ENCODE measurements at places on chromosomes 13 and 19. TPM values are rescaled to one million over a fixed set of nuclear protein-coding genes. Genes with fewer than 3 reads are reported as not detected.

GRCh38 chr19:3671680-3672574 lies 28.3 kb downstream of the PIP5K1C start:
- H3K36me3 ChIP-seq = no peaks in the 10 kb centered on the region
- H3K4me3 ChIP-seq = peak overlapping the region; percentile 49
- DNase-seq = peak; percentile 66
- no peak overlapping the region for H3K27ac ChIP-seq

- peaks cover 28% of the 10 kb centered on the region for H3K36me3 ChIP-seq
- no peak overlapping the region for H3K27ac ChIP-seq
- H3K4me3 ChIP-seq = no peak overlapping the region
- DNase-seq = no peak
- no peaks in the 10 kb centered on the region for H3K4me1 ChIP-seq
Measured at GRCh38 chr13:112840472-112841302, 128.3 kb upstream of the MCF2L start.

- peaks cover 5% of the 10 kb centered on the region for H3K27me3 ChIP-seq
- H3K4me3 ChIP-seq = peak overlapping the region; percentile 37
- peaks cover 52% of the 10 kb centered on the region for H3K4me1 ChIP-seq
Measured at GRCh38 chr19:6060600-6061375, 49.5 kb downstream of the RFX2 start.

- peaks cover 64% of the 10 kb centered on the region for H3K4me1 ChIP-seq
- H3K27me3 ChIP-seq = no peaks in the 10 kb centered on the region
Measured at GRCh38 chr19:18297308-18297707, 15.9 kb upstream of the JUND start.

- no peak overlapping the region for H3K27ac ChIP-seq
- H3K27me3 ChIP-seq = peaks cover 4% of the 10 kb centered on the region
- H3K36me3 ChIP-seq = no peaks in the 10 kb centered on the region
- H3K4me1 ChIP-seq = no peaks in the 10 kb centered on the region
- no peak overlapping the region for H3K4me3 ChIP-seq
Measured at GRCh38 chr19:53818756-53819155, 5.4 kb downstream of the NLRP12 start.

- no peaks in the 10 kb centered on the region for H3K27me3 ChIP-seq
- H3K4me3 ChIP-seq = no peak overlapping the region
- H3K36me3 ChIP-seq = no peaks in the 10 kb centered on the region
Measured at GRCh38 chr13:100298691-100299090, 209.8 kb downstream of the PCCA start.

GRCh38 chr13:51397262-51397941 lies 55.4 kb downstream of the INTS6 start:
- H3K4me1 ChIP-seq = peaks cover 46% of the 10 kb centered on the region
- H3K36me3 ChIP-seq = peaks cover 27% of the 10 kb centered on the region
- DNase-seq = no peak
- H3K4me3 ChIP-seq = no peak overlapping the region

GRCh38 chr13:26759907-26760831 lies at the start of gene GPR12:
GPR12 (minus strand) TSS chr13:26760786; CDS start chr13:26759827, 959 bp downstream.
- no peak for DNase-seq
- peaks cover 9% of the 10 kb centered on the region for H3K4me1 ChIP-seq
- peak within 1 kb of the TSS; percentile 46 for H3K4me3 ChIP-seq
- H3K27me3 ChIP-seq = peaks cover 53% of the 10 kb centered on the region
- H3K27ac ChIP-seq = no peak within 1 kb of the TSS

DNA sequence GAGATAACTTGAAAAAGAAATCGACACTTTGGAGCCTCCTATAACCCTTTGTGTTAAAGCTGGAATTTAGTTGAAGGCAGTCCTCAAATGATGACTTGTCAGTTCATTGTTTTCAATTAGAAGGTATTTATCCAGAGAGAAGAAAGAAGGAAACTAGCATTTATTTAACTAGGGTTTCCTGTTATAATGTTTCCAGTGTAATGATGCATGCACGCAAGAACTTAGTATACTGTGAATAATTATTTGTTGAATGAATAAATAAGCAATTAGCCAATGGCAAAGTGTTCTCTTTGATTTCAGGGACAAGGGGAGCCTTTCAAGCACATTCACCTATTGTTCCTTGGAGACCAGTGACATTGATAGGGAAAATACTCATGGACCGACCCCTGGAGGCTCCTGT lies 307.4 kb downstream of the KLF5 start:
- H3K27me3 ChIP-seq = no peaks in the 10 kb centered on the region
- no peaks in the 10 kb centered on the region for H3K36me3 ChIP-seq
- H3K27ac ChIP-seq = no peak overlapping the region
- no peaks in the 10 kb centered on the region for H3K4me1 ChIP-seq

DNA sequence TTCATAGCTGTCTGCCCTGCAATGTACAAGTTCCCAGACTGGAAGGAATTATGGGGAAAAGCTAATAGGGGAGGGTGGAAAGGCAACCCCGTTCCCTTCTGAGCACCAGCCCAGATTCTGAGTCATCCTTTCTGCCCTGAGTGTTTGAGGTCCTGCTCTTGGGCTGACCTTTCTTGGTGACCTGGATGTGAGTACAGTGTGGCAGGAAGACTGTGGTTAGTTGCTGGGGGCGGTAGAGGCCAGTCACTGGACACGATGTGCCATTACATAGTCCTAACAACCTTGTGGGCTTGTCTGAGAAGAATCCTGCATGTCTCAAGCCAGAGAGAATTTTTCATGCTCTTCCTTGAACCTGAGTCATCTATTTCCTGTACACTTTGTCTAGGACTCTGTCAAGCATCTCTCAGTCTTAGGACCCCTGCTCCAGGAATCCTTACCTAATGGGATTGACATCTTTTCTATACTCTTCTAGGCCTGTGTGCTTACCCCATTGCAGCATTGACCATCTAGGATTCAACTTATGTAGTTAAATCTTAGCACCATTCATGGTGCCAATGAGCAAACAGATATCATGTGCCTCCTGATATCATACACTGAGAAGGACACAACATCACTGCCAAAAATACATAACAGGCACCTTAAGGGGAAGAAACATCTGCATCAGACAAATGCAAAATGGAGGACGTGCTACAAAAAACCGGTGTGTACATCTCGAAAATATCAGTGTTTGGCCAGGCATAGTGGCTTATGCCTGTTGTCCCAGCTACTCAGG lies 8.1 kb upstream of the ANGPTL4 start:
- H3K27ac ChIP-seq = no peak overlapping the region
- no peak for DNase-seq
- peaks cover 6% of the 10 kb centered on the region for H3K4me1 ChIP-seq
- H3K27me3 ChIP-seq = peaks cover 9% of the 10 kb centered on the region

Gene SOX1
- not detected for total RNA-seq

DNA sequence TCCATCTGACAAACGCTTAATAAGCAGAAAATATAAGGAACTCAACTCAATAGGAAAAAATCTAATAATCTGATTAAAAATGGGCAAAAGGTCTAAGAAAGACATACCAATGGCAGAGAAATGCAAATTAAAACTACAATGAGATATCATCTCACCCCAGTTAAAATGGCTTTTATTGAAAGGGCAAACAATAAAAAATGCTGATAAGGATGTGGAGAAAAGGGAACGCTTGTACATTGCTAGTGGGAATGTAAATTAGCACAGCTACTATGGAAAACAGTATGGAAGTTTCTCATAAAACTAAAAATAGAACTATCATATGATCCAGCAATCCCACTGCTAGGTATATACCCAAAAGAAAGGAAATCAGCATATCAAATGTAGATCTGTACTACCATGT lies 508.8 kb upstream of the GPC6 start:
- no peak for DNase-seq
- H3K27me3 ChIP-seq = no peaks in the 10 kb centered on the region
- no peak overlapping the region for H3K4me3 ChIP-seq
- H3K4me1 ChIP-seq = no peaks in the 10 kb centered on the region
- H3K36me3 ChIP-seq = no peaks in the 10 kb centered on the region

DNA sequence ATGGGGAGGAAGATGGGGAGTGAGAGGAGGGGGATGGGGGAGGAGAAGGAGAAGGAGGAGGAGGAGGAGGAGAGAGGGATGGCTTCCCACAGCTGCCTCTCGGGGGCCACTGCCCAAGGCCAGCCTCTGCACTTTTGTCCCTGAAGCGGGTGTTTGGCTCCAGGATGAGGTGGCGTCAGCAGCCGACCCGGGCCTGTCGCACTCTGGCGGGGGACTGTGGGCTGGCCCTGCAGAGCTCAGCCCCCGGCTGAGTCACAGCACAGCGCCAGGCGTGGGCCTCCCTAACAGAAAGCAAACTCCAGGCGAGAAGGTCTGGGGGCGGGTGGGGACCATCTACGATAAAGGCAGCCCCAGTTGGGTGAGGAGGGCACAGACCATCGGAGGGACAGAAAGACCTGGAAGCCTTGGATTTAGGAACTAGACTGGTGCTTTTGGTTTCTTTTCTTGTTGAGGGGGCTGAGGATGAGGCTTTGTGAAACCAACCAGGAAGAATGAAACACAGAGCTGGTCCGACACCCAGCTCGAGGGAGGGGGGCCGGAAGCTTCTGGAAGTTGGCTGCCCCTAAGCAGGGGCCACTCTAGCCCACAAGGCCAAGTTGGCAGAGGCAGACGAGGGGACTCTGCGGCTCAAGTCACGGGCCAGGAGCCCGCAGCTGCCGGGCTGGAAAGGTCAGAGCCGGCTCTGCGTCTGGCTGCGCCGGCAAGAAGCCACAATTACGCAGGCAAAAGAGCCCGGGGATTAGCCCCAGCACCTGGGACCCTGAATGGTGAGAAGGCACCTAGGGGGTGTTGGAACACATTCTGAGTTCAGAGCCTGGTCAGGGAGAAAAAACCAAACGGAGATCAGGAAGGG lies 18.2 kb downstream of the LSM4 start:
- no peaks in the 10 kb centered on the region for H3K27me3 ChIP-seq
- peaks cover 50% of the 10 kb centered on the region for H3K4me1 ChIP-seq
- peak; percentile 93 for DNase-seq
- peak overlapping the region; percentile 97 for H3K27ac ChIP-seq
- peak overlapping the region; percentile 84 for H3K4me3 ChIP-seq

Gene SHISA2
- 0.07 TPM for total RNA-seq

All from activated CD4-positive, alpha-beta T cell treated with anti-CD3 and anti-CD28 coated beads for 36 hours (primary cell).